CD4-positive, alpha-beta T cell treated with Interleukin-10 for 1 hour (primary cell): ENCODE measurements at places on chromosomes 1 and 21.

DNA sequence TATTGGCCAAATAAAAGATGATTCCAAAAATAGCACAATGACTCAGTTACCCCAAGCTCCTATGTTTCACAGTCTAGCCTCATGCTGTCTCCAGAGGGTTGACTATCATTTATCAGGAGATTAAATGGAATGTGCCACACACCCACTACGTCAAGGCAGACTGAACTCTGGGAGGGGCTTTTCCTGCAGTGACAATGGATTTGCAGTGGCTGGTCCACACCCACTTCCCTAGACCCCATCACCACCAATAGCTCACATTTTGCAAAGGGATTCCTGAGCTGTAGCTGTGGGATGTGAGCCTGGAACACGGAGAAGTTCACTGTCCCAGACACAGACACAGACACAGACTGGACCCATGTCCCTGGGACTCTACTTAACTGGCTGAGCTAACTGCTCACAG lies 77.1 kb downstream of the HLCS start:
- no peak for DNase-seq

- no peak for DNase-seq
Observed at GRCh38 chr1:147264158-147264768, 21.8 kb downstream of the CHD1L start.

DNA sequence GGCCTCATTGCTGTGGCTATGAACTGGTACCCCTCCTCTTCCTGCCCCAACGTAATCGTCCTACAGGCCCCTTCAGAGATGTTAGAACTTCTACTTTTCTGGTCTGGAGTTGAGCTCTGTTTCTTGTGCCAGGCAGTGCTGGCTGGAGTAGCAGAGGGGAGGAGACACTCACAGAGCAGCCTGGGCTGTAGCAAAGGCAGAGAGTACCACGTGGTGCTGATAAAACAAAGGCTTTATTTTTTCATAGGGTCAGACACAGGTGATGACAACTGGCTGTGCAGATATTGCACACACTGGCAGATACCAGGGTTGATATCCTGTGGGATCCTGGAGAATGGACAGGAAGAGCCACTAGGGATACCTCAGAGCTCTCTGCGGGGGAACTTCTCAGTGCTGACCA lies 23.2 kb downstream of the CRCT1 start:
- DNase-seq = no peak

DNA sequence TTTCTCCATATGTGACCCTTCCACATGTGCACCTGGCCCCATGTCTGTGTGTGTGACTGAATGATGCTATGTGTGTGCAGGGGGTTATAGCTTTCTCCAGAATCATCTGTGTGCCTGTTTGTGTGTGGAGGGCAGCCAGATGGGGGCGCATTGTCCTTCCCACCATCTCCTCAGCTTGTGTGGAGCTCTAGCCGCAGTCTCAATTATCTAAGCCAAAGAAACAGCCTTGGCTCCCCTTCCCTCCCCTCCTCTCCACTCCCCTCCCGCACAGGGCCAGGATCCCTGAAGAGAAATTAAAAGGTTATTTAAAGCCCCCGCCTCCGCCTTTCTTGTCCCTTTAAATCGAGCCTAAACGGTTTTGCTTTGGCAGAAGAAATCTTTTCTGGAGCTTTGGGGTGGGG lies 1.8 kb upstream of the DMBX1 start:
- no peak for DNase-seq

GRCh38 chr1:26163684-26164035 lies 4.8 kb downstream of the FAM110D start:
- no peak for DNase-seq

DNA sequence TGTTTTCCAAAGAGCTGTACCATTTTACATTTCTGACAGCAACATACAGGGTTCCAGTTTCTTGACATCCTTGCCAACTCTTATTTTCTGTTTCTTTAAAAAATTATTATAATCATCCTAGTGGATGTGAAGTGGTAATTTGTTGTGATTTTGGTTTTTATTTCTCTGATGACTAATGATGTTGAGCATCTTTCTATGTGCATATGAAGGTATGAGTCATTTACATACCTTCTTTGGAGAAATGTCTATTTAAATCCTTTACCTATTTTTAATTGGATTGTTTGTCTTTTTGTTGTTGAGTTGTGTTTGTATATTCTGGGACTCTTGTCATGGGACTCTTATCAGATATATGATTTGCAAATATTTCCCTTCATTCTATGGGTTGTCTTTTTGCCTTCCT lies 20.8 kb upstream of the MPC2 start:
- no peak for DNase-seq

- no peak for DNase-seq
Observed at GRCh38 chr1:246052603-246053002, 454.5 kb downstream of the SMYD3 start.

DNA sequence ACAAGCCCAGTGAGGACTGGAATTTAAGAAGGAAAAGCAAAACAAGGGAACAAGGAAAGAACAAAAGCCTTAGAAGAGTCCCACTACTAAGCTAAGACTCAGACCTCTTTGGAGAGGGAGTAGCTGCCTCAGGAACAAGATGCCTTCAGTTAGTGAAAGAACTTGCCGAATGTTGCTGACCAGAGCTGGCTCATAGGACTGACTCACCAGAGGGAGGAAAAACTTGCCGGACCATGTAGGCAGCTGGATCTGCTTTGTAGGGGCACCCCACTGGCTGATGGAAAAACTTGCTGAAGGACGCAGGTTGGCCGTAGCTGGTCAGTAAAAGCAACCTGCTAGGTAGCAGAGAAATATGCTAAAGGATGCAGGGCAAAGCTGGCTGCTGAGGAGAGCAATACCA lies 15.3 kb upstream of the ZSWIM5 start:
- DNase-seq = no peak

GRCh38 chr1:19918057-19918456 lies 5.4 kb downstream of the PLA2G2E start:
- DNase-seq = peak; percentile 79

GRCh38 chr1:157774412-157774811 lies 2.5 kb downstream of the FCRL2 start:
- DNase-seq = no peak

DNA sequence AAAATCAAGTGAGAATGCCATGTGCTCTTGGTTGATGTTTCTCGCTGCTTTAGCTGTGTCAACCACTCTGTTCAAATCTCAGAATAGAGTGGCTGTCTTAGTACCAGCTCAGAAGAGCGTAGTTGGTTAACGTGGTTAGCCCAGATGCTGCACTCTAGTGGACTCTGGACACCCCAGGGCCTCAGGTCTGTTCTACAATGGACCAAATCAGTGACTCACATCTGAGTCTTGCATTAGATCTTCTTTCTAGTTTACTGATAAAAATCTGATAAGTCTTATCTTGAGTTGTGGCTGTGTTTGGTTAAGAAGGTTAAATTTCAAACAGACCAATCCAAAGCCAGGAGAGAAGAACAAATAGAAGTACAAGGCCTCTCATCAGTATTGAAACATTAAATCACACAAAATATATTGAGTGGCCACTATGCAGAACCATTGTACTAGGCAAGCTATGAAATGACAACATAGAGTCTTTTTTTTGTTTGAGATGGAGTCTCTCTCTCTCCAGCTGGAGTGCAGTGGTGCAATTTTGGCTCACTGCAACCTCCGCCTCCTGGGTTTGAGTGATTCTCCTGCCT lies 104.1 kb downstream of the NR5A2 start:
- DNase-seq = no peak

- no peak for DNase-seq
Observed at GRCh38 chr1:81848880-81849682, 48.3 kb downstream of the ADGRL2 start.

- DNase-seq = no peak
Observed at GRCh38 chr1:82487778-82488177, 687.0 kb downstream of the ADGRL2 start.

DNA sequence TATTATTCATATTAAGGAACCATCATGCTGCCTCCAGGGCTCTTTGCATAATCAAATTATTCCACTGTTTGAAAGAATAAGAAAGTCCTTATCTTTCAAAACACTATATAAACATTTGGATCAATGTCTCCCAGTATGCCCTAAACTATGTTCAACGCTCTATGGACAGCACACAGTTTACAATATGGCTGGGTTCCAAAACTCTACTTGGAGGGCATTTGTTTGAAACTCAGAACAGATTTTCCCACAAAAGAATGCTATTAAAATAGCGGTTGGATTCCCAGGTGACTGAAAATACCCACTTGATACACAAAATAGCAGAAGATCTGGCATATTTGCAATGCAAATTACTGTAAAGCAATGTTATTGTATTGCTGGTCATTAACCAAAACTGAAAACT lies 3.2 kb downstream of the HAO2 start:
- DNase-seq = no peak

DNA sequence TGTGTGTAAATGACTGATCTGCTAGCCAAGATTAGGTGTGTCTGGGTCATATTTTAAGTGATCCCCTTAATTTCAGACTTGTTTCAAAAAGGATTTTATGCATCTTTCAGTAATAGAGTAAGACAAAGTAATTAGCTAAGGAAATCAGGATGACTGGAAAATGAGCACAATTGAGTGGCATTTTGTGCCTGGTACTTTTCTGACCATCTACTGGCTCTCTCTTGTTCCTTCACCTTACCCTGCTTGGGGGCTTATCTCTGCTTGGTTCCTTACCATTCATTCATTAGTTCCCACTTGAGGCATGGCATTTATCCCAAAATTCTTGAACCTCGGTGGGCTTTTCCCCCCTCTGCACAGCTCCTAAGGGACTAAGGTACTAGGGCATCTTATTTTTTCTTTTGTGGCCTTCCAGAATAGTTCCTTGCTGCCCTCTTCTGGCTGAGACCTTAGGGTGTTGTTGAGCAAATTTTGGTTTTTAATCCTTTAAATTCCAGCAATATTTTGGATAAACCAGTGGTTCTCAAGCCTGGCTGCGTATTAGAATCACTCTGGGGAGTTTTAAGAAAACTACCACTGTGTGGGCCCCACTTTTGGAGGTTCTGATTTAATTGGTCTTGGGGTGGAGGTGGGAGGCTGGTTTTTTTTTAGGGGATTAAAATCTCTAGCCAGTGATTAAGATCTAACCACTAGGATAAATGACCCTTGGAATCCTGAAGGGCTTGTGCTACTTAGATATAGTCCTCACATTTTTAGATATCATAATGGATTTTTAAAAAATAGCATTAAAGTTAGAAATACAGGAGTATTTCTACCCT lies 50.8 kb downstream of the HS2ST1 start:
- peak; percentile 32 for DNase-seq

DNA sequence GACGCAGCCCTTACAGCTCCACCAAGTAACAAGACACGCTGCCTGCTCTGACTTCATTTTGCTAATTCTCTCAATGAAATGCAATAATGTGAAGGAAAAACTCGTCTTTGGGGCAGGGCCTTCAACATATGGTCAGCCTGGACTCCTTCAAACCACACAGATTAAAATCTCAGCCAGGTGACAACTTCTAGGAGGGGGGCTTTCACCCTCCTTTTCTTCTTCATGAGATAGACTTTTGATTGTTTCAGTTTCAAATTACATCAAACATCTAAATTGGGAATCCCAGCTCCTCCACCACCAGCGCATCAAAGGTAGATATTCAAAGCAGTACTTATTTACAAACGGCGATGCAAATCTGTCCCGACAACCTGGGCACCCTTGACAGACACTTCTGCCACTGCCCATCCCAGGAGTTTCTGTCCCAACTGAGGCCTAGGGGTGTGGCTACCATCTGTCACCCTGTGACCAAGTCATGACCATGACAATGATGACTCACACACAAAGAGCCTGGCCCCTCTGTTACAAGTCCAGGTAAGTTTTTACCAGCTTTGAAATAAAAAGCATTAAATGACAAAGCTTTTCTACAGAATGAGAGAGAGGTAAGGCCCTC lies 29.7 kb downstream of the SSBP3 start:
- DNase-seq = no peak

GRCh38 chr1:109769330-109770078 lies 5.8 kb upstream of the EPS8L3 start:
- DNase-seq = no peak

DNA sequence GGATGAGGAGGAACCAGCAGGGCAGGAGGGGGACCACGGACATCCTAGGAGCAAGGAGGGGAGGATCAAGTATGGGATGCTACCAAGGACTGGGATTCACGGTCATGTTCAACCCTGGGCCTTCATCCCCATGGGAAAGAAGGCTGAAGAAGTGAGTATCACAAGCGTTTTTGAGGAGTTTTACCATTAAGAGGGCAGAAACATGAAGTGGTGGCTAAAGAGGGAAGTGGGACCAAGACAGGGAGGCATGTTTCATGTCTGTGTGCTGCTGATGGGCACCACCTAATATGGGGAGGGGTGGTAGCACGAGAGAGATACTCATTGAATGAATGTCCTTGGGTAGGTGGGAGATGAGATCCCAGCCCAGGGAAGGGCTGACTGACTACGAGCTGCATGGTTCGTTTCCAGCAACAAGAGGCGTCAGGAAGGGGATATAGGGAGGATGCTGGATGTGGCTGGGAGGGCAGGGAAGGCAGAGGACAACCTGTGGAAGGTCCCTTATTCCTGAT lies 11.3 kb upstream of the LSS start:
- DNase-seq = no peak

- no peak for DNase-seq
Observed at GRCh38 chr21:29585462-29585861, 286.7 kb downstream of the BACH1 start.

DNA sequence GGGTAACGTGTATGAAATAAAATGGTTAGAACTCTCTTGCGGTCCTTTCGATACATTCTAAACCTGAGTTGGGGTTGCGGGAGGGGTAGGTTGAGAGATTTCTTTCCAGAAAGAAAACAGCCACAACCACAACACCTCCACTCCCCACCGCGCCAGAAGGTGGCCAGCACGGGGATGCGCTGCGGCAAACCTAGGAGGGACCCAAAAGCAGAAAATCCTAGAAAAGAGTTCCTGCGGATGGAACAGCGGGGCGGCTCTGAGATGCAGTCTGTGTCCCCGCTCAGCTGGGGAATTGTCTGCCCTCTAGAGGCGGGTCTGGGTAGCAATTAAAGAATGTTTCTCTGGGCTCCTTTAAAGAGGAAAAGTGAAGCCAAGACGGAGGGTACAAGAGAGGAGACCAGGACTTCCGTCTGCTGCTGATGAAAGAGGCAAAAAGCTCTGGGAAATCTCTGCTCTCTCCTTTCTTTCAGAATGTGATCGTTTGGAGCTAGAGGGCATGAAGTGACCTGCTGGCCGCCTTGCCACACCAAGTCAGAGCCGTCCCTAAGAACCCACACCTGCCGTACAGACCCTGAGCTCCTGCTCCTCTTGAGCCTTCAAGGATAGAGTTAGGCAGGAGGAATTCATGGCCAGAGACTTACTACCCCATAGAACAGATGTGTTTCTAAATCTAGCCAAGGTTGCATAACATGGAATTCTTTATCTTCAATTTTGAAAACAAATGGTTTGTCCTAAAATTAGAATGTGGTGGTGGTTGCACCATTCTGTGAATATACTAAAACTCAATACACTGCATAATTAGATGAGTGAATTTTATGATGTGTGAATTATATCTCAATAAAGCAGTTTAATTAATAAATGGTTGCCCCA lies 46.5 kb upstream of the COA6 start:
- peak; percentile 72 for DNase-seq

DNA sequence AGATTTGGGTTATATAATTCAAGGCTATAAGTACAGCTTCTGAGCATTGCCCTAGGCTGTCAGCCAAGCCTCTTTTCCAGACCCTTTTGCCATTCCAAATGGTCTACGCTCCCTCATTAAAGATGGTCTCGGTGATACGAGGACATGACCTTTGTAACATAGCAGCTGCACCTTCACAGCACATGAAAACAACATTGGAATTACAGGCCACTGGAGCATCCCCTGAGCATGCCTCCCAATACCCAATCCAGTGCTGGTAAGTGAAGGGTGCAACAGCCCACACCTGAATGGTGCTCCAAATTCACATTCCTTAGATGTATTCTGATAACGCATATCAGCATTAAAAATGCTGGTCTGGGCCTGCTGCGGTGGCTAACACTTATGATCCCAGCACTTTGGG lies 20.1 kb upstream of the PTPRF start:
- DNase-seq = no peak

- DNase-seq = no peak
Observed at GRCh38 chr1:199678771-199679170, 348.7 kb upstream of the NR5A2 start.
